Sciatic nerve (tissue), 2 donors: ENCODE measurements at places on chromosomes 1 and 21.

DNA sequence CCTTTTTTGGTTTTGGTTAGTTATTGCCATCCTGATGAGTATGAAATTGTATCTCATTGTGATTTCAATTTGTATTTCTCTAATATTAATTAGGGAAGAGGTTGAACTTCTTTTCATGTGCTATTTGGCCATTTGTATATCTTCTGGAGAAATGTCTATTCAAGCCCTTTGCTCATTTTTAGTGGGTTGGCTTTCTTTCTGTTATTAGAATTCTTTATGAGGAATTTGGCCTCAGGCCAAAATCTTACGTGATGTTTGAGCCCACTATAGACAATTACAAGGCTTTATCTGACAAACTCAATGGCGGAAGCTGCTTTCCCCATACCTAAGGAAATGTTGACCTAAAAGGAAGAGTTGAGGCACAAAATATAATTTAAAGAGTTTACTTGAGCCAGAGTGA, 32.9 kb downstream of the IVNS1ABP start:
- no peak for DNase-seq

DNA sequence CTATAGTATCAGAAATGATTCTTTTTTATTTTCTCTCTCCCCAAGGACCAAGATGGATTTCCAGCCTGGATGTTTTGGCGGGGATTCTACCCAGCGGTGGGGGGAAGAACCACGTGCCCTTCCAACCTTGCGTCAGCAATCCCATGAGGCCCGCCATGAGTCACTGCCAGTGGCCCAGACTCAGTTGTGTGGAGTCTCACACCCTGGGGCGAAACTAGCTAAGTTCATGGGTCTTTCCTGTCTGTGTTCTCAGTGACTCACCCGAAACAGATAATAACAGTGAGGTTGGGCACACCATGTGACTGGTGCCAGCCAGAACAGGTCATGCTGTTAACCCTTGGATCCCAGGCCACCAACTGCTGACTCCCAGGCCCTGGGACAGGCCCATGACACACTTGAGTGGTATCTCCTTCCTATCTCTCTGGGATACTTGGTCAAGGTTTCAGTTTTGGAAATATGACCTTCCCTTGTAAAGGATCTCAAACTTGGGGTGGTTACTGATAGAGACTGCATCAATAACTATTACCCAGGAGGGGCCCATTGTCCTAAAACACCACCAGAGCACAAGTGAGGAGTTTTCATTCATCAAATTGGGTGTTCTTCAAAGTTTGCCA, 98.0 kb upstream of the DUSP10 start:
- DNase-seq: peak; percentile 59

DNA sequence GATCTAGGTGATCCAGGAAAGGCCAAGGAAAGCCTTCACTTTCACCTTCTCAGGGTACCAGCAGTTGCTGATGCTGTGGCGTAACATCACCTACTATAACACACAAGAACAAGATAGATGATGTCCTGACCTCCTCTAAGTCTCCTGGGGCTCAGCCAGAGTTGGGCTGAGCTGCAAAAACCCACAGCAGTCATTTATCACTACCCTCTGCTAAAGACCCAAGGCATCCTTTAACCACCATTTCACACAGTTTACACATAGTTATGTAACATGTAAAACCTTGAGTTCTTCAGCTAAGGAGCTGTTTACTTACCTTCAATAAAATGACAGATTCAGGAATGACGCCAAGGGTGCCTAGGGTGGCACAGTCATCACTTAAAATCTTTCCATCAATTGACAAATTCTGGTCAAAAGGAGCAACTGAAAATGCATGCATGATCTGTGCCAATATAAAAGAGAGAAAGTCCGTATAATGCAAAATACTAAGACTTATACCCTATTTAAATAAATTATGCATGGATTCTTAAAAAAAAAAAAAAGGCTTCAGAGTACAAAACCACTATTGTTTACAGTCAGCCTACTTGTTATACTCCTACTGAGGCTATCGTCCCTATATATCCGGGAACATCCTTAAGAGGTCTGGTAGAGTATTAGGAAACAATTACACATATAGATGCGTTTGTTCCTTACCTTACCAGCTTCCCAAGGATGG, 20.7 kb upstream of the RAP1GAP start:
- DNase-seq: no peak

DNA sequence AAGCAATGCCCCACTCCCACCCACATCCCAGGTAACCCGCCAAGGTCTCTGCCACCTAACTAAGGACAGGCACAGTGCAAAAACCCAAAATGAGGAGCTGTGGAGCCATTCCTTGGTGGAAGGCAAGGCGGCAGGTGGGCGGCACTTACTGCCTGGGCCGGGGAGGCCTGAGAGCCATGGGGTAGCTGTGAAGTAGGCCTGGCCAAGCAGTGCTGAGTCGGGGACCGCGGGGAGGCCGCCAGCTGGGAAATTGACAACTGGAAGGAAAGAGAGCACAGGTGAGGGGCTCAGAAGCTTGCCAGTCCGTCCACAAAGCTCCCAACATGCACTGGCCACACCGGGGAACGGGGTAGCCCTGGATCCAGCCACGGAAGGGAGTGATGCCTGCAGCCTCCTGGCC, 85.3 kb downstream of the NPHP4 start:
- DNase-seq: no peak

- no peak for DNase-seq
Observed at GRCh38 chr1:13830616-13831280, 130.8 kb downstream of the PRDM2 start.

GRCh38 chr1:114100148-114100547, 53.5 kb downstream of the SYT6 start:
- no peak for DNase-seq

DNA sequence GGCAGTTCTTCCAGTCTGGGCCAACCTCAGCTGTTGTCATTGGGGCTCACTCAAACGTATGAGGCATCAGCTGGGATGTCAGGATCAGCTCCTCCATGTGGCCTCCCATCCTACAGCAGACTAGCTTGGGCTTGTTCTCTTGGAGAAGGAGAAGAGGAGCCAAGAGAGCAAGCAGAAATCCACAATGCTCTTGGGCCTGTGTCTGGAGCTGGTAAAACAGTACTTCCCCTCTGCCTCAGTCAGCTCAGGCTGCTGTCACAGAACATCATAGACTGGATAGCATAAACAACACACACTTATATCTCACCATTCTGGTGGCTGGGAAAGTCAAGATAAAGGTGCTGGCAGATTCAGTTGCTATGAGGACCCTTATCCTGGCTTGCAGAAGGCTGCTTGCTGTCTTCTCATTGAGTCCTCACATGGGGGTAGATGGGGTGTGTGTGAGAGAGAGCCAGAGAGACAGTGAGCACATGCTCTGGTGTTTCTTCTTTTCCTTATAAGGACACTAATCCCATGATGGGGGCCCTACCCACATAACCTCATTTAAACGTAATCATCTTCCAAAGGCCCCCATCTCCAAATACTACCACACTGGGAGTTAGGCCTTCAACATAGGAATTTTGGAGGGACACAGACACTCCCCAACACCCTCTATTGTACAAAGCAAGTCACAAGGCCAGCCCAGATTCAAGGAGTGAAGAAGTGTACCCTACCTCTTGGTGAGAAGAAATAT, 16.3 kb upstream of the DNAJC6 start:
- no peak for DNase-seq

DNA sequence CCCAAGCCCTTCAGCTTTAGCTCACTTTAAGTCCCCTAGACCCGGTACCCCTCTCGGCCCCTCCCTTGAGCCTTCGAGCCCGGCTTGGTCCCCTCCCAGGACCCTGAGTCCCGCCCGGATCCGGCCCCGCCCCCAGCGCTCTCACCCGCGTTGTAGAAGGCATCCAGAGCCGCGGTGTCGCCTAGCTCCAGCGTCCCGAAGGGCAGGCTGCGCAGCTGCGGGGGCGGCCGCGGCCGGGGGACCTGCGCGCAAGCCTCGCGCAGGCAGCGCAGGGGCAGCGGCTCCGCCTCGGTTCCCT, 699 bp downstream of the MAP3K6 start:
- DNase-seq: peak; percentile 93

- DNase-seq: no peak
Observed at GRCh38 chr21:17598437-17598836, 14.3 kb downstream of the BTG3 start.

DNA sequence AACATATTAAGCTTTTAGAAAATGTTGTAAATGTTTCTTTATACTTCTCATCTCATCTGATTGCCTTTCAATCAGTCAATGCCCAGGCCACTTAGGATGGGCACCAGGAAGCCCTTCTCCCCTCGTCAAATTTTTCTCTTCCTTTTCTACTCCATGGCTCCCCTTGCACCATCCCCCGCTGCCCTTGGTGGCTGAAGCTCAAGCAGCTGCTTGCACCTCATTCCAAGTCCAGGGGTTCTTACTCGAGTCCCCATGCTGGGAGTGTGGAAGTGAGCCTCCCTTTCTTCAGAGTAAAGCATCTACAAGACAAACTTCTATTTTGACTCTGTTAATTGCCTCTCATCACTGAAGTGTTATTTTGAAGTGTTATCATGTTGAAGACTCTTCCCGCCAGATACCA, 39.7 kb upstream of the KRTAP11-1 start:
- DNase-seq: no peak

- no peak for DNase-seq
Observed at GRCh38 chr1:100816049-100816448, 78.6 kb downstream of the EXTL2 start.

DNA sequence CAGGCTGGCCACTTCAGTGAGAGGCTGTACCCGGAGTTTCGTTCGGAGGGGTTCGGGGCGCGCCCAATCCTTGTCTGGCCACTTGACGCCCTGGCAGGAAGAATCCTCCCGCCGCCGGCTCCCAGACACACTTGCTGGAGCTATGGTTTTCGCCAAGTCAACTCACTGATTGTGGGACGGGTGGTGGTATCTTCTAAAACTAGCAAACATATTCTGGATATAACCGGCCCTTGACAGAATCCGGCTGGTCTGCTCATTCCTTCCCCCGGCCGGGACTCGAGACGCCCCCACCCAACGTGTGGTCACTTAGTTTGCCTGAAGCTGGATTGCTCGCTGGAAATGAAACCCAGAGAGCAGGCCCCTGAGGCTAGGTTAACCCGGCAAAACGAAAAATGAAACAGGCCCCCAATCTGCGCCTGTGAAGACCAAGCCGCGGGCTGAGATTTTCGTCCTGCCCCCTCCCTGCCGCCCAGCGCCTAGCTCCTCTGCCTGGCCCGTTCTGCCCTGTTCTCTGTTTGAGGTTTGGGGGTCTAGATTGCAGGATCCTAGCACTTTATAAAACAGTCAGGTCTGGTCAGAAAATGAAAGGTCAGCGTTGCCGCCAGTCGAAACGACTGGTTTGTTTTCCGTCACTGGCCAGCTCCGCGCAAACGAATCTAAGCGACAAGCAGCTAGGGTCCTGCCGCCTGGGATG, 4.6 kb downstream of the GFI1 start:
- no peak for DNase-seq

- no peak for DNase-seq
Observed at GRCh38 chr1:99533909-99534637, 111.8 kb upstream of the PALMD start.

- no peak for DNase-seq
Observed at GRCh38 chr1:54360165-54361005, 45.8 kb downstream of the SSBP3 start.

GRCh38 chr1:212596798-212597197, 11.8 kb upstream of the ATF3 start:
- no peak for DNase-seq

- DNase-seq: peak; percentile 72
Observed at GRCh38 chr1:205354259-205355074, 2.3 kb downstream of the KLHDC8A start.

GRCh38 chr1:229087339-229087738, 183.6 kb upstream of the RAB4A start:
- no peak for DNase-seq

- no peak for DNase-seq
Observed at GRCh38 chr1:12457771-12458170, 160.2 kb downstream of the DHRS3 start.

GRCh38 chr21:17763288-17764037, 55.7 kb downstream of the C21orf91 start:
- no peak for DNase-seq

DNA sequence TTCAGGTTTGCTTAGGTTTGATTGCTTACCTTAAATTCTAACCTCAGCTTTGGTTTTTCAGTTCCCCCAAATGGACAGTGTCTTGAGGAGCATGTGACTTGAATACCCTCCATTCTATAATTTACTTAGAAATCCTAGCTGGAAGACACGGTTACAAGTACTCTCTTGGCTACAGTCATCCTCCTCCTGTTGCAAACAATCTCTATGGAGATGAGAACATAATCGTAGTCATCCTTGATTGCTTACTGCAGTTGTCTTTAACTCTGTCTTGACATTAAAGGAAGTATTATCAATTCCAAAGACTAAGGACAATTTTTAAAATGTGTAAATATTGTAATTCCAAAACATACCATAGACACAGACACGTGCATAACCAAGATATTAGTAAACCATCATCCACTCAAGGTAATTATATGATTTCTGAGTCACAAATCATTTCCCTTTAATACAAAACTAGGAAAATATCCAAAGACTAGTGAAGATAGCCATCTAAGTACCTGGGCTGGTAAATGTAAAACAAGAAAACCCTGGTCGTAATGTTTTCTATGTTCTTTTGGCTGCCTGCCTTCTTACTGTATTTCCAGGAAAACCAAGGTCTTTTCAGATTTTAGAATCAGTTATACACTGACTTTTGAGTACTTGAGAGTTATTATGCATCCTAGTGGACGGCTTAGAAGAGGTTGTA, 149.9 kb downstream of the CHRM3 start:
- DNase-seq: no peak

DNA sequence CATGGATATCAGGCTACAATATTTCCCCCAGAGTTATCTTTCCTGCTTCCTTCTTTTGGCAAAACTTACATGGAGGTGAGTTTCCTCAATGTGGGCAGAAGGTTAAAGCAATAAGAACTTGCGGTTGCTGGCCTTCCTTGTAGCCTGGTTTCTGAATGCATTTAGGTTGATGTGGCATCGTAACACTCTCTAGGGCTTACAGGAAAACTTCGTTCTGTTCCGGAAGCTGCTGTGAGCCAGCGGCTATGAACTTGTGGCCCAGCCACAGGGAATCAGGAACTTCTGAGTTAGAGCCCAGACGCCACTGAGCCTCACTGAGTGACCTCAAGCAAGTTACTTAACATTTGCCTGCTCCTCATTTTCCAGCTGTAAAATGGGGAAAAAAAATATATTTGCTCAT, 623.4 kb upstream of the ADAMTS5 start:
- peak; percentile 73 for DNase-seq

DNA sequence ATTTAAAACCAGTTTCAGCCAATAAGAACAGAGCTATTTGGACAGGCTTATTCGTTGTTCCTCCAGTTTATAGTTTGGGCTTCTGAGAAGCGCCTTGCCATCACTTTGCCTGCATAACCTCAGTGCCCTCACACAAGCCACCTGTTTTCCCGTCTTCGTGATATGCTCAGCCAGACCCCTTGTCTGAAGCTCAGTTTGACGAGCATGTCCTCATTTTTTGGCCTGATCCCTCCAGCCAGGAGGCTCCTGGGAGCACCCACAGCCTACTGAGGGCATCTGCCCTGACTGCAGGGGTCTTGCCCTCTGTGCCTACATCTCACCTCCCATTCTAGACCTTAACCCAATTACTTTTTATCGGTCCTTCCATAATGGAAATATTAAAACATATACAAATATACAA, 95.3 kb downstream of the ADARB1 start:
- no peak for DNase-seq

- DNase-seq: no peak
Observed at GRCh38 chr1:186925881-186926669, 97.3 kb downstream of the PLA2G4A start.
